Fibroblast of skin of scalp (primary cell): ENCODE measurements at places on chromosomes 7 and 10.

DNA sequence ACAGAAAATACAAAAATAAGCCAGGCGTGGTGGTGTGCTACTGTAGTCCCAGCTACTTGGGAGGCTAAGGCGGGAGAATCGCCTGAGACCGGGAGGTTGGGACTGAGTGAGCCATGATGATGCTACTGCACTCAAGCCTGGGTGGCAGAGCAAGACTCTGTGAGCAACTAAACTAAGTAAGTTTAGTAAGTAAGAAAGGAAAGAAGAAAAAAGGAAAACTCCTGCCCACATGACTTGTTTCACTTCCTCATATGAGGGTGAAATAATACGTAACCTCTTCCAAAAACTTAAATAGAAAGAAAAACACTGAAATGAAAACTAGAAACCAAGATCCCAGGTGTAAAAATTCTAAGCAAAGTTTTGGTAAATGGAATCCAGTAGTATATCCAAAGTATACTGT, 79.6 kb downstream of the LARP4B start:
- no peak for DNase-seq

- DNase-seq, result no peak
Observed at GRCh38 chr7:77687747-77688144, 8.5 kb upstream of the RSBN1L start.

DNA sequence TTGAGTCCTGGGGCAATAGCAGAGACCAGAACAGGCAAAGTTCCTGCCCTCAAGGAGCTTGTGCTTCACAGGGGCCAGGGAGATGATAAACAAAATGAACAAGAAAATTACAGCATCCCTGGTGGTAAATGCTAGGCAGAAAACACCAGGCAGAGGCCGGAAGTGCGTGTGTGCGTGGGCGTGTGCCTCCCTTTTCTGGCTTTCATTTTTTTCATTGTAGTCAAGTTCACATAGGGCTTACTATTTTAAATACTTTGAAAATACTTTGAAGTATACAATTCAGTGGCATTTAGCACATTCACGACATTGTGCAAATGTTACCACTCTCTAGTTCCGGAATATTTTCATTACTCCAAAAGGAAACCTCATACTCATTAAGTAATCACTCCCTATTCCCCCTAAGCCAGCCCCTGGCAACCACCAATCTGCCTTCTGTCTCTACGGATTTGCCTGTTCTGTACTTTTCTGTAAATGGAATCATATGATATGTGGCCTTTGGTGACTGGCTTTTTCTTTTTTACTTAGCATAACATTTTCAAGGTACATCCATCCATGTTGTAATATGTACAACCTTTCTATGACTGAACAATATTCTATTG, 88.1 kb upstream of the PDCD4 start:
- DNase-seq, result no peak

GRCh38 chr7:19984231-19984632, 210.8 kb upstream of the TMEM196 start:
- no peak for DNase-seq

- DNase-seq, result peak; percentile 70
Observed at GRCh38 chr7:100563809-100564400, 9.8 kb downstream of the SAP25 start.

DNA sequence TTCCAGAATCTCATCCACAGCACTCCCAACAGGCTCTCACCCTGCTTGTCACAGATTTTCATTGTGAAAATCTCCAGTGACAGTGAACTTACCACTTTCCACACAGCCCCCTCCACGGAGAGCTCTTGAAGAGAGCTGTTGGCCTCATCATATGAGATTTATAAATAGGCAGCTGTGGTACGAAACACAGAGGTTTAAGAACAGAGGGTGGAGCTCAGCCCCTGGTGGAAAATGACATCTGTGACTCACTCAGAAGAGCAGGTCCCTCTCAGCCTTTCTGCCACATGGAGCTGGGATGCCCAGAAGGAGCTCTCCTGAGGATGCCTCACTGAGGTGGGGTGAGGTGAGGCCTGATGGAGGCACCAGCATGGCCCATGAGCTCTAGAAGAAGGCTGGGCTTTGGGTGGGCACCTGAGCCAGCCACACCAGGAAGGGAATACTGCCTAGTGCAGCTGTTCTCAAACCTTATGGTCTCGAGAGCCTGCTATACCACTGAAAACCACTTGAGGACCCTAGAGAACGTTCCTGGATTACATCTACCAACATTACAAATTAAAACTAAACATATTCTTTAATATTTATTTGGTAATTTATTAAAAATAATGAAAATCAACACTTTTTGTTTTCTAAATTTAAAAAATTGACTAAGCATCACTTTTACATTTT, 25.8 kb upstream of the EEPD1 start:
- no peak for DNase-seq
